Putamen (tissue), 1 donor: ENCODE measurements at places on chromosomes 7 and 10.

DNA sequence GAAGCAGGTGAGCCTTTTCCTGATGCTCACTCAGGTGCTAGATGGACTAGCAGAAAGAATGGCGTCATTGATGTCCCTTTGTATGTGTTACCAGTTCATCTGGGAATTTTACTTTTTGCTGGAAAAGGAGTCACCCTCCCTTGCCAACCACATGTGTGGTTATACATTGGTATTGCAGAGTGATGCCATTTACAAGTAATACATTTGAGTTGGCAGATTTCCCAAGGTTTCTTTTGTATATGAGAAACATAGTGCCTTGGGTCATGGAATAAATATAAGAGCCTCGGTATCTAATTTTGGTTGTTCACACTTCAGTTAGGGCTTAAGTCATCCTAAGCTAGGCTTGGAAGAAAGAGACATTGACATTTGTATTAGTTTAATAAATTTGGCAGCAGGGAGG lies 10.4 kb upstream of the ATXN7L1 start:
- no peak for DNase-seq

- DNase-seq: no peak
These were observed 34.8 kb downstream of the BTRC start for GRCh38 chr10:101388676-101389276.

DNA sequence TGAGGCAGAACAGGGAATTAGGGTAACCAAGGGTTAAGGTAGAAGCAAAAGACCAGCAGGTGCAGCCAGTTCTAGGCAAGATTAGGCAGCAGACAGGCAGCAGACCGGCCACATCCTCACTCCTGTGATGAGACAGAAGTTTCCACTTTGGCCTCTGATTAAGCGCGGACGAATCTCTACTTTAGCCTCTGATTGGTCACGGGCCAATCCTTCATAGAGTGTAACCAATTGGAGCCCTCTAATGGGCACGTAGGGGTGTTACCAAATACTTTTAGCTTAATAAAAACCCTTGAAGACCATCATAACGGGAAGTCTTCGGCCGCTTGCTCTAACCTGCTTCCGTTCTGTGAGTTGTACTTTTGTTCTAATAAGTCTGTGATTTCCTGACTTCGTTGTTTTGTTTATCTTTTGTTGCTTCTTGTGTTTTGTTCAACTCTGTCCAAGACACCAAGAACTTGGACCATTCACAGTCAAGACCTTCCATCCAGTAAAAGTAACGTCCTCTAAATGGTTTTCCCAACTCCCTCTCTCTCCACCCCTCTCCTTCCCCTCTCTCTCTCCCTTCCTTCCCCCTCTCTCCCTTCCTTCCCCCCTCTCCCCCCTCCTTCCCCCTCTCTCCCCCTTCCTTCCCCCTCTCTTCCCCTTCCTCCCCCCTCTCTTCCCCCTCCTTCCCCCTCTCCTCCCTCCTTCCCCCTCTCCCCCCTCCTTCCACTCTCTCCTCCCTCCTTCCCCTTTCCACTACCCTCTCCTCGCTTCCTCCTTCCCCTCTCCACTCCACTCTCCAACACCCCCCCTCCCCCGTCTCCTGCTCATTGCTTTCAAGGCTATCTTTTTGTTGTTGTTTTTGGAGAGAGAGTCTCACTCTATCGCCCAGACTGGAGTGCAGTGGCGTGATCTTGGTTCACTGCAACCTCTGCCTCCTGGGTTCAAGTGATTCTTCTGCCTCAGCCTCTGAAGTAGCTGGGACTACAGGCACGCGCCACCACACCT lies 13.2 kb upstream of the MALSU1 start:
- no peak for DNase-seq

- DNase-seq: no peak
These were observed 14.3 kb downstream of the LCOR start for GRCh38 chr10:96846395-96846794.

GRCh38 chr7:32259931-32260596 lies 189.9 kb upstream of the PDE1C start:
- no peak for DNase-seq

- no peak for DNase-seq
These were observed 786 bp upstream of the AKR1C4 start for GRCh38 chr10:5195727-5196374.

DNA sequence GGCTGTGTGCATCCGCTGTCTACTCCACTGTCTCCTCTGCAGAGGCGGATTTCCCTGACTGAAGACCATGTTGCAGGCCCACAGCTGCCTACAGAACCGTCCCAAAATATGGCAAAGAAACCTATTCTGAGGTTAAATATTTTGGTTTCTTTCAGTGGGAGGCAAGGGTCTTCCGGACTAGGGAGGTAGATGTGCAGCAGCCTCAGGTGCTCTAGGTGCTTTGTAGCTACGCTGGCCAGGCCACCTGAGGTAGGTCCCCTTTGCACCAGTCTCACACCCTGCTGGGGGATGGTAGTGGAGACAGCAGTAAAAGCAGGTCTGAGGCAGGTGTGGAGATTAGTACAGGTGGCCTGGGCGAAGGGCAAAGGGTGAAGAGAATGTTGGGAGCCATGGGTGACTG lies 8.2 kb upstream of the PILRB start:
- no peak for DNase-seq

- no peak for DNase-seq
These were observed 131.9 kb downstream of the KAT6B start for GRCh38 chr10:74958316-74958715.

GRCh38 chr10:127458829-127459228 lies 90.3 kb upstream of the NPS start:
- DNase-seq: no peak

- DNase-seq: no peak
These were observed 43.7 kb downstream of the OSBPL3 start for GRCh38 chr7:24936121-24936824.

- DNase-seq: no peak
These were observed 243.8 kb downstream of the MTERF1 start for GRCh38 chr7:91636728-91637127.

DNA sequence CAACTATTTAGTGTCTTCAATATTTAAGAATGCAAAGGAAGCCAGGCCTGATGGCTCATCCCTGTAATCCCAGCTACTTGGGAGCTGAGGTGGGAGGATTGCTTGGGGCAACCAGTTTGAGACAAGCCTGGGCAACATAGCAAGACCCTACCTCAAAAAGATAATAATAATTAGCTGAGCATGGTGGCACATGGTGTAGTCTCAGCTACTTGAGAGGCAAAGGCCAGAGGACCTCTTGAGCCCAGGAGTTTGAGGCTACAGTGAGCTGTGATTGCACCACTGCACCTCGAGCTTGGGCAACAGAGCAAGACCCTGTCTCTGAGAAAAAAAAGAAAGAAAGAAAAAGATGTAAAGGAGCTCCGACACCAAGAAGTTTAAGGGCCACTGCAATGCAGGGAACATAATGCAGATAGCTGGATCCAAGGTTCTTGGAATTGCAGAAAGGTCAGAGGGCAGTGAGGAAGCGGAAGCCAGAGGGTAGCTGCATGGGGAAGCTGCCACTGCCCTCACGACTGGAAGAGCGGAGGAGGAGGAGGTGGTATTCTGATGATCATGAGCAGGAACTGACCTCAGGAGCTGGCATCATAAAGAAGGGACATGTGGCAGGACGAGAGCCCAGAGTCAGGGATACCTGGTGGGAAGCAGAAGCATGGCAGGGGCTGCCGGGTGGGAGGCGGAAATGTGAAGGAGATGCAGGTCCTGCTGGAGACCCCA lies 60.2 kb upstream of the PODXL start:
- DNase-seq: no peak

GRCh38 chr7:149885191-149886017 lies 11.6 kb downstream of the ATP6V0E2 start:
- DNase-seq: no peak

GRCh38 chr10:124539935-124540641 lies 78.5 kb downstream of the LHPP start:
- DNase-seq: peak; percentile 47

GRCh38 chr7:135601182-135601581 lies 43.5 kb downstream of the NUP205 start:
- no peak for DNase-seq

DNA sequence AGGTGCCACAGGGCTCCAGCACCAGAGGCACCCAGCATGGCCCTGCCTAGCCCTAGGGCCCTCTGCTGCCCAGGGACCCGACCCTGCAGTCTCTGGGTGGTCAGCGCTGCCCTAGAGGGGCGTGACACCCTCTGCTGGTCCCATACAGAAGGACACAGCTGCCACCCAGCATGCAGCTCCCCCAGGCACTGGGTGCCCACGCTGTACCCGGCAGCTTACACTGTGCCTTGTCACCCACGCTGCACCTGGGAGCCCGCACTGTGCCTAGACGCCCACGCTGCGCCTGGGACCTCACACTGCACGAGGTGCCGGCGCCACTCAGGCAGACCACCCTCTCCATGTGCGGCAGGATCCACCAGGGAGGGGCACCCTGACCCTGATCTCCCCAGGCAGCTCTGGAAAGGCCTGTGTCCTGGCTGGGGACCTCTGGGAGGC lies 55.2 kb downstream of the PWWP2B start:
- DNase-seq: peak; percentile 70

- no peak for DNase-seq
These were observed 268.5 kb downstream of the RPS24 start for GRCh38 chr10:78301891-78302738.
